Stimulated activated CD4-positive, alpha-beta T cell treated with anti-CD3 and anti-CD28 coated beads, Interleukin-4, amount 100 ng/mL, for 4 hours (primary cell): ENCODE measurements at places on chromosomes 1 and 21.
A peak's percentile ranks its signal among the peaks of the same experiment; 100 is the strongest.

DNA sequence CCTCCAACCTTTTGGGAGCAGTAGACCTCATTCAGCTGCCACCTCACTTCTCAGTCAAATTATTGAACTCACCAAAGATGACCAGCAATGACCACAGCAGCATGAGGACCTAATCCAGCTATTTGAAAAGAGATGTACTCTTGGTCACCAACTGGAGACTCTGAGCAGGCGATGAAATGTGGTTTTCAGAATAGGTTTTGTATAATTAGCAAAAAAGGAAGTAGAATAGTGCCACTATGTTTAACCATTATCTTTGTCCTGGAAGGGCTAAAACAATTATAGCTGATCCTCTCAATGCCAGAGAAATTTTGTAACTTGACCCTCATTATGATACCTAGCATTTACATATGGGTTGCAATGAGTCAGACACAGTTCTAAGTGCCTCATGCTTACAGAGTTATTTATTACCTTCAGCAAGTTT lies at the start of gene FCRL2:
Gene FCRL2, minus strand, starts transcription at position 162 of the 421 bp plus-strand sequence. Its CDS starts 59 bp downstream, at position 103.
- DNase-seq, result no peak

DNA sequence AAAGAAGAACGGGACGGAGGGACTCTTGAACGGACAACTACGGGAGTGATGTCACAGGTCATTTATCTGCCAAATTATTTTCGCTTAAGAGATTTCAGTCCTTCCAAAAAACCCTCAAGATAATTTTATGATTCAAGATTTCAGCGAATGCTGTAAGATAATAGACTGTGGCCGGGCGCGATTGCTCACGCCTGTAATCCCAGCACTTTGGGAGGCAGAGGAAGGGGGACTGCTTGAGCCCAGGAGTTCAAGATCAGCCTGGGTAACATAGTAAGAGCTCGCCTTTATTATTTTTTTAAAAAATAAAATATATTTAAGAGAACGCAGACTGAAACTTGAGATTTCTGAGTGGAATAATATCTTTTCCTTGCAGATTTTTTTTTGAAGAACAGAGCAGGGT lies 609 bp downstream of the RWDD2B start:
- no peak for DNase-seq

GRCh38 chr1:8314346-8315280 lies 3.3 kb upstream of the SLC45A1 start:
- DNase-seq, result peak; percentile 31

GRCh38 chr1:212237651-212238050 lies 47.6 kb upstream of the PPP2R5A start:
- no peak for DNase-seq
